Hematopoietic multipotent progenitor cell treated with erythropoietin and hydrocortisone succinate and interleukin-3 and kit ligand, for 8 days (in vitro differentiated cells): ENCODE measurements at places on chromosomes 6 and 20.

DNA sequence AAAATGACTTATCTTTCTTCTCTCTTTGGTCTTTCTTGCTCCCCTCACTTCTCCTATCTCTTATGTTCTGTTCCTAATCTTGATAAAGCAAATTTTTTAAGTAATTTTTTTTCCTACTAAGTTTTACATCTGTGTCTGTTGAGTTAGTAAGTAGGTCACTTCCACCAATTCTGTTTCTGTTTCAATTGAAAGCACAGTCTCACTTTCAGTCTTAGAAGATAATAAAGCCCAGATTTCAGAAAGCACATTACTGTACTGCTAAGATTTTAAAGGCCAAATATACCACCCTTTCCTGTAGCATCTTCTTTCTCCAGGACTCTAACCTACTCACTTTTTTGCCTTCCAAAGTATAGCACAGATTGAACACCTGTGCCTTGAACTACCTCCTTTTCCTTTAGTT is 866.1 kb upstream of the ADGRB3 start:
- DNase-seq: no peak

DNA sequence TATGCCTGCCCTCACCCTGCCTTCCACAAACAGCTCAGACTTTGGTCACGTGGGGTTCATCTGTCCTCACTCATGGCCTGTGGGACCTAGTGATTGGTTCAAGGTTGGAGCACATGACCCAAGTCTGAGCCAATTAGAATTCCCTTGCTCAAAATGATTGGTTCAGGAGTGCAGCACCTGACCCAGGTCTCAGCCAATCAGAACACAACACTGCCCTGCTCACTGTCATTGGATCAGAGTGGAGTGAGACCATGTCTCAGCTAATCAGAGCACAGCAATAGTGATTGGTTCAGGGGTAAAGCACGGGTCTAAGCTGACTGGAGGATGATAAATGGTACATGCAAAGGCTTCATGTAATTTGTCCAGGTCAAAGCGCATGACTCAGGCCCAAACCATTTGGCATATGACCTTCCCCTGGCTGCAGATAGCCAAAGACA is 102.2 kb downstream of the PREX1 start:
- peak; percentile 42 for DNase-seq

DNA sequence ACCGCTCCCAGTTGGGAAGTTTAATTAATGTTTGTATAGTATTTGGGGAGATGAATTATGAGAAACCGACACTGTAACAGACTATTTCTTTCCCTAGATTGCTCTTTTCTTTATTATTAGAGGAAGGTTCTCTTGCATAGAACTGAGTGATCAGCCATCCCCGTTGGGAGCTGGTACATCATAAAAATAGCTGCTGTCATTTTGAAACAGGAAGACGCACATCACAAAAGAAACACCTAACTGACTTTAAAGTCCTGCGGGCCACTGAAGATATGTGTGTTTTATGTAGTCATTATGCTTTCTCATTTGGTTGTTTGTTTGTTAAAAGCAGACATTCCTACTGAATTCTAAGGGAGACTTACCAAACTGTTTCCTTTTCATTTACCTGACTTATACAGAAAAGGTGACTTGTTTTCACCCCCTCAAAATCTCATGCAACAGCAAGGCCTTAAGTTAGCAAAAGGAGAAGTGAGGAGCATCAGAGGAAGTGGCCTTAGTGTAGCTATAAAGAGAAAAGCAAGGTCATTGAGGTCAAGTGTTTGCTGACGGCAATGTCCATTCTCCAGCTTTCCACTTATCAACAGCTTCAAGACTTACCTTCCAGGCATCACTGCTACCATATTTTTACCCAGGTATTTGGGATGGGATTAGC is 91.0 kb downstream of the PKHD1 start:
- DNase-seq: no peak

DNA sequence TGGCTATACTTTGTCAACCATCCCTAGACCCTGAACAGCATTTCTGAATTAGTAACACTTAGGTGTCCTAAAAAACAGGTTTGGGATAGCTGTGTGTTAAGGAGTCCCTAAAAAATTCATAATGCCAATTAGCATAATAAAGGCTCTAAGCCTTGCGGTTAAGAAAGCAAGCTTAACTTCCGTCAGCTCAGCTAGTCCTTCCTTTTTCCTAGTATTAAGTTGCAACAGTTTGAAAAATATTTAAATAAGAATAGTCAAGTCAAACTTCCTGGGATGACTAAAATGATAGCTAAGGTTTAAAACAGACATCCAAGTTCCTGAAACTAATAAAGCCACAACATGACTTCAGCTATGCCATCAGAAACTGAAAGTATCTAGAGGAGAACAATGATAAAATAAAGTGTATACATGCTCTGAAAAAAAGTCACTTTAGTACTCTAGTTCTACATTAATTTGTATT is 3.5 kb downstream of the AKIRIN2 start:
- DNase-seq: no peak

DNA sequence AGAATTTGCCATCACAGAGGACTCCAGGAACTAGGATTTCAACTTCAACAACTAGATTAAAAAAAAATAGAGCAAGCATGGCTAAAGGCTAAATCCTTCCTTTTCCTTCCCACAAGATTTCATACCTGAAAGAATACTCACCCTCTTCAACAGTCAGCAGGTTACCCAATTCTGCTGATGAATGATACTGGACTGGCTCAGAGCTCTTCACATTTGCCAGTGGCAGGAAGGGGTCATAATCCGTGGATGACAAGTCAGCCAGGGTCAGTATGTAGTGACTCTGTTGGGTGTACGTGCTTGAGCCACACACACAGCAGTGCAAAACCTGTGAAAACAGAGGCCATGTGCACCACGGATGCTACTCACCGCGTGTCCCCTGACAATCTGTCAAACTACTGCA is 152.9 kb downstream of the INSM1 start:
- no peak for DNase-seq

- no peak for DNase-seq
These were observed 110.3 kb upstream of the TCF21 start for GRCh38 chr6:133778414-133779130.

DNA sequence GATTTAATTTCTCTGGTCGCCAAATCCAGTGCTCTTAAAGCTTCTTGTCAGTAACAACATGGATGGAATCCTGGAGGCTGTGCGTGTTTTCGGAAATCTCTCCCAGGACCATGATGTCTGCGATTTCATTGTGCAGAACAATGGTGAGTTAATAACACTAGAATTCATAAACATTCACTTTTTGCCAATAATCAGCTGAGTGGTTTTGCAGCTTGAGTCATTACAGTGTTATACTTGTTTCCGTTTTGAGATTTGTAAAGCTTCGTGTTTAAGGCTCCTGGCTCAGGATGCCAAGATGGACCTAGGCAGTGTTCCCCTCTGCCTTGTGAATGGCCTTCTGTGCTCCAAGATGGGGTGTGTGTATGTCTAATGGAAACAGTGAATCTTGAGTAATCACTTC is 113.8 kb downstream of the ARMC2 start:
- DNase-seq: no peak

- no peak for DNase-seq
These were observed 397.8 kb downstream of the LAMA2 start for GRCh38 chr6:129280749-129281148.

- DNase-seq: no peak
These were observed 627 bp downstream of the RPS18 start for GRCh38 chr6:33272275-33273128.

DNA sequence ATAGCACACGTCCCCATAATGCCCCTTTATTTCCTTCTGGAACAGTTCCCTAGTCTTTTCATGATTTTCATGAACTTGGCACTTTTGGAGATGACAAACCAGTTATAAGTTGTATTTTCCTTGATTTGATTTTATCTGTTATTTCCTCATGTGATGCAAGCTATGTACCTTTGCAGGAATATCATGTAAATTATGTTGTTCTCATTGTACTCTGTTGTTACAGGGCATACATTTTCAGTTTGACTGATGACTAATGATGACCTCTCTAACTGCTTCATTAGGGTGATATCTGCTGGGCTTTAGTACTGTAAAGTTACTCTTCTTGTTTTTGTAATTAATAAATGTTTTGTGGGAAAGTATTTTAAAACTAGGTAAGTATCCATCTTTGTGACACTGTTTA is 147.3 kb downstream of the ZFAND3 start:
- no peak for DNase-seq

GRCh38 chr6:74733830-74734620 is 471.8 kb downstream of the COL12A1 start:
- DNase-seq: no peak

- peak; percentile 33 for DNase-seq
These were observed 16.0 kb downstream of the FOXO3 start for GRCh38 chr6:108576709-108577108.

- no peak for DNase-seq
These were observed 110.2 kb downstream of the NFATC2 start for GRCh38 chr20:51432251-51432784.

DNA sequence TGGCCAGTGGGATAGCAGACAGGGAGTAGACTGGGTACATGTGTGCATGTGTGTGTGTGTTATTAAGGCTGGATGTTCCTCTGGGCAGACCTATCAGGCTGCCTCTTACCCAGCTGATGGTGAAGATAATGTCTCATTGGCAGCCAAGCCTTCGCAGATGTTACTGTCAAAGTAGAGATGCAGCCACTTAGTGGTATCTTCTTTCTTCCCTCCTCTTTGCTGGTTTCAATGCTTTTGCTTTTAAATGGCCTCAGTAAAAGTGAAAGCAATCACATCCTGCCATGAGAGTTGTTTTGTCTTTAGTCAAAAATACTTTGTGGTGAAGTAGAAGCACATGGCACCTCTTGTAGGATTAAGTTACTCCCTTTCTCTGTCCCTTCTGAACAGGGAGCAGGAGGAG is 57.5 kb downstream of the SNRNP48 start:
- peak; percentile 38 for DNase-seq

DNA sequence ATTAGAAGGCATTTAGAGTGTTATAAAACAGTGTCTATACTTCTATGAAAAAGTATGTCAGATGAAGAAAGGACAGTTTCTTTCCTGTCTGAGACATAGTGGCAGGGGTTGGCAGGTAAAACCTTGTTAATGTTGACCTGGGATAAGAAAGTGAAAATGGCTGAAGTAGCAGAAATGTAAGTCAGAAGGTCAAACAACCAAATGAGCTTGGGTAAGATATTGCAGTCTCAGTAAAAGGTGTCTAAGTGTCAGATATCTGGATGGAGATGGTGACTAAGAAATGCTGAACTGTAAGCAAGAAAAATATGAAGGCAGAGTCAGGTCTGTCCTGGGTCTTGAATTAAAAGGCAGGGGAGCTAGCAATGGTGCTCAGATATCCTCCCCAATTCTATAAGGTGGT is 400.3 kb downstream of the CD109 start:
- DNase-seq: no peak

DNA sequence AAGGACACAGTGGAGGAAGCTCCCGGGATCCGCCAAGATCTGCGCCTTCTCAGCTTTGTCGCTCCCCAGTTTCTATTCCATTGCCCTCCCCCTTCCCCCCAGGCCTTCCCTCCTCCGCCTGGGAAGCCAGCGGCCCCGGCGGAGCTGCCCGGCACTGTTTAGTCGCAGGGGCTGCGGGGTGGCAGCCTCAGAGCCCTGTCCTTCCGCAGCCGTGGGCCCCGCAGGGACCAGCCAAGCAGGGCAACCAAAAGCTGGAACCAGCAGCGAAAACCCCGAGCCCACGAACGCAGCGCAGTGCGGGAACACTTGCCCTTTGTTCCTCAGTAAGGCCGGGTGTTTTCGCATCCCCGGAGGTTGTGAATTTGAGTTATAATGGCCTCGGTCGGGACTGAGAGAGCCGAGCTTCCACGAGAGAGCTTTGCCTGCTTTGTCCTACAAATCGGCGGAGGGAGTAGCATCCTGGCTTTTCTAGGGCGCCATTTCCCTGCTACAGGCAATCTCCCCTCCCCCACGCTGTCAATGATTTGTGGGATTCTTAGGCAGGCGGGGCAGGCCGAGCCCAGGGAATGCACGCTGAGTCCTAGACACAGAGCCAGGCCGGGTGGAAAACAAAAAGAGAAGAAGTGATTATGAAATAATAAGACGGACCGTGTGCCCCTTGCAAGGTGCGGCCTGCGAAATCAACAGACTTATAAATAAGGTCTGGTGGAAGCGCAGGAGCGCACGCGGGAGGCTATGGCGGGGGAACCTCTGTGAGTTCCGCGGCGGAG is 4.0 kb upstream of the TUBB2B start:
- DNase-seq: no peak

DNA sequence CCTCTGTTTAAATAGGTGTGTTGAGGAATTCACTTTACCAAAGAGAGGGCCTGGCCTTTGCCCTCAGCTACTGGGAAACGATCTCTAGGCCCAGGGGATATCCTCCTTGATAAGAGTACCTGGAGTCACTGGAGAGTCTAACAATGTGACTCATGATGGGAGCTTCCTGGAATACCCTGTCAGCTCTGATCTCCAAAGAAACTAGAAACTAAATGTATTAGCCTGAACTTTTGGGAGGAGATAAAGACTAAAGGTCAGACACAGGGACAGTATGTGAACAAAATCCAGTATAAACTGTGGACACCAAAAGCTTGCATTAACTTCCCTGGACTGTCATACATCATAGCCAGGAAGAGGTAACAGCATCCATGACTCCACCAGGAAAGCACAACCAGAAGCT is 148.5 kb downstream of the RNGTT start:
- DNase-seq: no peak

DNA sequence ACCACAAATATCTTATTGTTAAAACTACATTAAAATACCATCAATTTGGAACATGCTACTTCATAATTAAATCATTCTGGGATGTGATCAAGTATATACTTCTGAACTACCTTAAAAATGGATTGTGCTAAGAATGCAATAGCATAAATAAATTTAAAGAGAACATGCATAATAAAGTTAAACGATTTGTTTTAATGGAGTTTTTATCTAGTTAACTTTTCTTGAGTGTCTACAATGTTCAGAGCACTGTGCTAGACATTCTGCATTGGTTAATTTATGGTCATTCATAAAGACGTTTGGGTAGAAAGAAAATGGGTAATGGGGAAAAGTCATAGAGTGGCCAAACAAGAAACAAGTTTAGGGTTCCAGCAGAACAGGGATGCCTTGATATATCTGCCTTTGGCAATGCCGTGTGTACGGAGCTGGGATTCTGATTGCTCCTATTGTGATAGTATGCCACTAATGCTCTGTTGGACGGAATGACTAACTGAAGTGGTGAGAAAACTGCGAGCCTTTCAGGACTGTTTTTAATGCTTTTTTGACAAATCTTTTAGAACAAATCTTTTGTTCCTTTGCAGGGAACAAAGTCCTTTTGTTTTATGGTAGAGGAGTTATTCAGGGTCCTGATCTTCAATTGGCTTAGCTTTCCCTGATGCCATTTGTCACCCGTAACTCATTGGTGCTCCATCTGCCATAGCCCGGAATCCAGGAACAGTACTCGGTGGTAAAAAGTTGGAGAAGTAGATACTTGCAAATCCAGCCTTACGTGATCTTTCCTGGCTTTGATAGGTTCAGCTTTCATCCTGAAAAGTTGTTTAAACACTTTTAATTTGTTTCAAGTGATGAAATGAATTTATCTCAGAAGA is 162.6 kb downstream of the BCKDHB start:
- no peak for DNase-seq

GRCh38 chr6:14709066-14709670 is 536.7 kb upstream of the JARID2 start:
- DNase-seq: no peak

DNA sequence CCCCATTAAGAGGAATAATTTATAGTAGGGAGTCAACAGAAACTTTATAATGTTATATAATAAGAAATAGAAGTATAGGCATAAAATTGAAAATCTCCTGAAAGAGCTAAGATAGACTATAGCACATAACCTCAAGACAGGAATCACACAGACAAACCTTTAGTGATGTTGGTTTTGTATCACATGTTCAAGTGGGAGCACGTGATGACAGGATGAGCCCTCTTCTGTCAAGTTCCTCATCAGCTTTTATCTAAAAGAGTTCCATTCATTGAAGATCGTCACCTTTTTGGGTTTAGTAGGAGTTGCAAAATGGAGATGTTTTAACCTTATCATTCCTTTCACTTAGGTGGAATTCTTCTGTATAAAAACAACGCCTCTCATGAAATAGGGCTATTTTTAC is 127.0 kb downstream of the MCHR2 start:
- no peak for DNase-seq
